ENCODE measurements at places on chromosomes 3 and 15.

GRCh38 chr3:145145461-145145860 lies 1015.5 kb downstream of the PLOD2 start:
- DNase-seq = no peak

- DNase-seq = no peak
These were observed 99.8 kb upstream of the HERC1 start for GRCh38 chr15:63933522-63933921.

DNA sequence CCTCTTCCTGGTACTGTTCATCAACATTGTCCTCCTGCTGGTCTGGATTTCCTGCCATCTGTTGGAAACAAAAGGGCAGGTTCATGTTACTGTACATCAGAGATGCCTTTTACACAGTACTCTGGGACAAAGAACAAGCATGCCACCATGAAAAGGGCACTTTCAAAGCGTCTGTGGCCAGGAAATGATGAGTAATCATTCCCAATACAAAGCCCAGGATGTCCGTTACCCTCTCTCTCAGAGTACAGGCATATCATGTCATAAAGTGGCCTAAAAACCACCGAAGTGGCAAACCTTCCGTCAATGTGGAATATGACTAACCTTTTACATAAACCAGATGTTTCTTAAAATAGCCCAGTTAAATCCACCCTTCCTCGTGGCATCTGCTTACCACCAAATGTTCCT lies 71.2 kb downstream of the GOLIM4 start:
- DNase-seq = no peak

- DNase-seq = no peak
These were observed 3.4 kb downstream of the TIMP4 start for GRCh38 chr3:12155264-12155663.

- DNase-seq = no peak
These were observed 407.1 kb upstream of the CFAP20DC start for GRCh38 chr3:59456852-59457485.

Measured in ovary (tissue), 10 donors.